ENCODE measurements at places on chromosomes 7 and 10. TPM values are rescaled to one million over a fixed set of nuclear protein-coding genes. Genes with fewer than 3 reads are reported as not detected.

ODAD2 gene
- 0.80 TPM for total RNA-seq

SPAG6 gene
- 0.31 TPM for total RNA-seq

SKIDA1 gene
- 3.1 TPM for total RNA-seq

DNA sequence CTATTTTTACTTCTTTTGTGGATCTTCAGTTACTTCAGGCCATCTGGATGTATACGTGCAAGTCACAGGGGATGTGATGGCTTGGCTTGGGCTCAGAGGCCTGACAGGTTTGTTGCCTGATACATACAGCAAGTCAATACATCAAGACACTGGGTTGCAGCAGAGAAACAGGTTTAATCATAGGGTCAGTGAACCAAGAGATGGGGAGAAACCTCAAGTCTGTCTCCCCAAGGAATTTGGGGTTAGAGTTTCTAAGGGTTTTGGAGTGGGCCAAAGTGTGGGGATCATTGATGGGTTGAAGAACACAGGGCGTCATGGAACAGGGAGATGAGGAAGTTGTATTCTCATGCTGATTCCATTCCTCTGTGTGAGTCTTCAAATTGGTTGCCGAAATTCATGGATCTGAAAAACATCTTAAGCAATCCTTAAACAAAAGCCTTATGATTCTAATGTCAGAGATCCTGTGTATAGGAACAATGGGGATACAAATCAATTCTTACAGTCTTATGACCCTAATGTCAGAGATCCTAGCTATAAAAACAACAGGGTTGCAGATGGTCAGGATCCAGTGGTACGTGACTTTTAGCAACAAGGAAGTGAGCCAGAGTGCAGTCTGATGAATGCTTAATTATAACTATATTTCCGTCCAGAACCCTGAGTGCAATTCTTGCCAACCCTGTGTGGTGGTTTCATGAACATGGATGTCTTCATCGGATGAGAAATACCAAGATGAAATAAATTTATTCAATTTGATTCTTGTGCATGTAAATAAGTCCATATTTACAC lies 18.9 kb downstream of the OTUD1 start:
- DNase-seq = no peak

- no peak for DNase-seq
Observed at GRCh38 chr7:150479023-150479716, 28.7 kb downstream of the GIMAP8 start.

DNA sequence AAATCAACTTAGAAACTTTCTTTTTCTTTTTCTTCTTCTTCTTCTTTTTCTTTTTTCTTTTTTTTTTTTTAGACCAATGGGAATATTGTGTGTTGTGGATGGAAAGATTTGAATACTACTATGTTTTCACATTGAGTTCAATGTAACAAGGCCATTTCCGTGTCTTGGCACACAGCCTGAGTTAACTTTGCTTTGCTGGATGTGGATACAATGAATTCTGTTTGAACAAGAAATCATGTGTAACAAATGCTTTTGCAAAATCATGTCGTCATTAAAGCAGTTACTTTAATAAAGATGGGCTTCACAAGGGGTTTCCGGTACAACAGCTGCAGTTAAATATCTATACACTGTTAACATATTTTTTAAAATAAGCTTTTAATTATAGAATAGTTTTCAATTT lies 13.5 kb upstream of the ENTPD1 start:
- no peak for DNase-seq

DNA sequence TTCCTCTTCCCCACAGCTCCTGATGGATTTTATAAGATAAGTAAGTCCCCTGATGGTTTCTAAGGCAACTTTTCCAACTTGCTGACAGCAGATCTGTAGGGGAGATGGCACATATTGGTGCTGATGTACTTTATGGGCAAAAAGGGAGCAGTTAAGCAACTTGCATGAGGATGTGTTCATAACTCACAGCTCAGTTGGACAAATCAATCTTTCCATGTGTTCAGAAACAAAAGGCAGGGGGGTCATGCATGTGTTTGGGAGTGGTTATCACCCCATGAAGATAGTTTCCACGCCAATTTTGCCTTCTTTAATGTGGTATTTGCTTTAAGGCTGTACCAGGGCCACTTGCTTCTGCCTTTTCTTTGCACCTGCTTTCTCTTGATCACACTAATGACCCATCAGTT lies 6.1 kb downstream of the RBM20 start:
- no peak for DNase-seq

- no peak for DNase-seq
Observed at GRCh38 chr7:6618621-6619020, 3.2 kb downstream of the ZNF853 start.

GRCh38 chr7:108027239-108027638 lies 24.3 kb upstream of the LAMB1 start:
- no peak for DNase-seq

DNA sequence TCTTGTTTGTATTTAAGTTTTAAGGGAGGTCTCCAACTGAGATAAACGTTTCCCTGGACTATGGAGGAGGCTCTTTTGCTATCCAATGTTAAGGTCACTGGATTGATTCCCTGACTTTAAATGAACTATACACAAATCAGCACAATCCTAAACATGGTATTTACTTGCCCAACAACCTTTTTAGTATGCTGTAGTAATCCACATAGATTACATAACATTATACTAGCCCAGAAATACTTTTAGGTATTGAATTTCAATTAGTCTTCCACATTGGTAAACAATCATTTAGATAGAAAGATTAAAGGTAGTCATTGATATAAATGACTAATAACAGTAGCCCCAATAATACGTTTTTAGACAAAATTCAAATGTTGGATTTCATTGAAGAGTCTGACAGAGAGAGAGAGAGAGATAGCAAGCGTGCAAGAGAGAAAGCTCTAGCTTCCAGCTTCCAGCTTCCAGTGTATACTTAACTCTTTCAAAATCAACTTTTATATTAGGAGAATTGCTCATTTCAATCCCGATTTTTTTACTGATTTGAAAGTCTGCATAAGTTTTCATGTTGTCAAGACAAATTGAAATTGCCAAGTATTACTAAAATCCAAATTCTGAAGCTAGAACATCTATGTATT lies 155.8 kb downstream of the DOCK4 start:
- DNase-seq = no peak

- DNase-seq = no peak
Observed at GRCh38 chr7:30169579-30169978, 34.8 kb downstream of the MTURN start.

- DNase-seq = no peak
Observed at GRCh38 chr7:26147030-26147429, 5.0 kb upstream of the NFE2L3 start.

- DNase-seq = no peak
Observed at GRCh38 chr7:24877790-24878311, 102.1 kb downstream of the OSBPL3 start.

GRCh38 chr7:51980313-51980712 lies 663.7 kb upstream of the COBL start:
- no peak for DNase-seq

All from sciatic nerve (tissue), 2 donors.